GM10248 (cell line): ENCODE measurements at places on chromosomes 7 and 10.

GRCh38 chr7:91434836-91435235, 170.6 kb downstream of the FZD1 start:
- no peak for DNase-seq

DNA sequence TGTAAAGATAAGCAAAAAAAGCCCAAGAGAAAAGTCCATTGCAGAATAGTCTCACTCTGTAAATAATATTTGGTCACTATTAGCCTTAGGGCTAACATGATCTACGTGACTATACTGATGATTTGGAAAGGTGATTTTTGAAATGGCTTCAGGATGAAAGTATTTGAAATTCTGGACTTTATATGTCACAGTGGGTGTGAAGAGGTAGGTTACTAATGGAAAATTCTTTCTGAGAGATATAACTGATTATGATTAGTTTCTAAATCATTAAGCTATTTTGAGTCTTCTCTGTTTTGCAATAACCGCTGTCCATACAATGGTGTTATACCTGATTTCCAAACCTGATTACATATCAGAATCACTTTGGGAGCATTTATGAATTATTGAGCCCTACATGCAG, 20.1 kb upstream of the HBP1 start:
- no peak for DNase-seq

DNA sequence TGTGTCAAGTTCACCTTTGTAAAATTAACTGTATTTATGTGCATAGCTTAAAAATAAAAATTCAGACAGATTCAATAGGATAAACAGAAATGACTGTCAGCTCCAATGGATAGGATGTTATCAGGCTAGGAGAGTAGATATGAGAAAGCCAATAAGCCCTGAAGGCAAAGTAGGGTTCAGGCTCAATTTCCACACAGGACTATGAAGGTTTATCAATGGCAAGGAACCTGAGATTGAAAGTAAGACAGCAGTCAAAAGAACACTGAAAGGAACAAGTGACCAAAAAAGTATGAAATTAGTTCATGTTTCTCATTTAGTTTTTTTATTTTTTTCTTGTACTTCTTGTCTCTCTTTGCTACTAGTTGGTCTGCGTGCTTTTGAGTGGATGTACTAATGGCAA, 121.4 kb downstream of the ELMO1 start:
- DNase-seq = no peak

DNA sequence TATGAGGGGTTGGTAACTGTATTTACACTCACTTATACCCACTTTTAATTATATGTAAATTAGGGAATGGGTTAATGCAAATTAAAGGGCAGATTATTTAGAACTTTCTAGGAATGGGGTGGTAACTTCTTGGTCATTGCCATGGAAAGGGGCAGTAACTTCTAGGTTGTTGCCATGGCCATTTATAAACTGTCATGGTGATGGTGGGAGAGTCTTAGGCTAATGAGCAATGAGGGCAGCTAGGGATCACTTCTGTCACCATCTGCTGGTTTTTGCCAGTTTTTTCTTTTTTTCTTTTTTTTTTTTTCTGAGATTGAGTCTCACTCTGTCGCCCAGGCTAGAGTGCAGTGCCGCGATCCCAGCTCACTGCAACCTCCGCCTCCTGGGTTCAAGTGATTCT, 33.1 kb downstream of the NAPEPLD start:
- no peak for DNase-seq

DNA sequence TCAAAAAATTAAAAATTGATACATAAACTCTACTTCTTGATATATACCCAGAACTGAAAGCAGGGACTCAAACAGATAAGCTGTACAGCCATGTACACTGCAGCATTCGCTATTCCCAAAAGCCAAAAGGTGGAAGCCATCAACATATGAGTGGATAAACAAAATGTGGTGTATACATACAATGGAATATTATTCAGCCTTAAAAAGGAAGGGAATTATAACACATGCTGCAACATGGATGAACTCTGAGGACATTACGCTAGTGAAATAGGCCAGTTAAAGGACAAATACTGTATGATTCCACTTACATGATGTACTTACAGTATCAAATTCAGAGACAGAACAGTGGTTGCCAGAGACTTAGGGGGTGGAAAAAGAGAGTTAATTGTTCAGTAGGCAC, 8.1 kb downstream of the TMEM209 start:
- DNase-seq = no peak

- no peak for DNase-seq
Observed at GRCh38 chr10:133474027-133474426, 20.3 kb downstream of the SCART1 start.

DNA sequence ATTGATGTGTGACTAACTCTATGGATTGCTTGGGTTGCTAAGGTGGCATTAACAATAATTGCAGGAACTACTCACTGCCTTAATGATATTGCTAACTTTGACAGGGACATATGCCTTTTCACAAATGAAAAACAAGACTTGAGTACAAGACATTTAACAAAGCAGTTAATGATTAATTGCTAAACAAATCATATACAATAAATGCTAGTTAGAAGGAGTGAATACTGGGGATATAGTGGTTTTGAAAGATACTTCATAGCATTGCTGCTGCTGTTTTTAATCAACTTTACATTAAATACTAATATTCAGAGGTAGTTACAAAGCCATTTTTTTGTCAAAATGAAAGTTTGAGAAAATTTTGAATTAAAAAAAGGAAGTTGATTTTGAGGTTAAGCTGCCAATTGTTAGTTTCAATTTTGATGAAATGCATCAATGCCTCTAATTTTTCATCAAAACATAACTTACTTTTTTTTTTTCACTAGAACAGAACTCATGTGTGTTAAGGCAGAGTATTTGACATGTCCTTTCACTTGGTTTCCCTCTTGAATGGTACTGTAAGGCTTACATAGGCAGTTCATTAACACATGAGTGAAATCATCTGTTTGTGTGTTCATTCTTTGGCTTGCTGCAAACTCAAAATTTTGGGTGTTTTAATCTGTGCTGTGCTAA, 106.2 kb upstream of the SEMA3D start:
- DNase-seq = no peak

DNA sequence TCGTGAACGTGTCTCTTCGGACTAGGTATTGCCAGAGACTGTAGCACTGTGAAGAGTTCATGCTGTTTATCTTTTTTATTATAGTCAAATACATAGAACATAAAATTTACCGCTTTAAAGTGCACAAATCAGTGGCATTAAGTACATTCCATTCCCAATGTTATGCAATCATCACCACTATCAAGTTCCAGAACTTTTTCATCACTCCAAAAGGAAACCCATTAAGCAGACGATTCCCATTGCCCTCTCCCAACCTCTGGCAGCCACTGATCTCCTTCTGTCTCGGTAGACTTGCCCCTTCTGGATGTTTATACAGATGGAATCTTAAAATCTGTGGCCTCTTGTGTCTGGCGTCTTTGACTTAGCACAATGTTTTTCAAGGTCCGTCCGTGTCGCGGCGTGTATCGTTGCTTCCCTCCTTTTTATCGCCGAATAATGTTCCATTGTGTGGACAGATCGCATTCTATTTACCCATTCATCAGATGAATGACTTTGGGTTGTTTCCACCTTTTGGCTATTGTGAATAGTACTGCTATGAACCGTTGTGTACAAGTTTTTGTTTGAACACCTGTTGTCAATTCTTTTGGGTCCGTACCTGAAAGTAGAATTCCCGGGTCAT, 2.7 kb downstream of the PROSER2 start:
- DNase-seq = no peak

DNA sequence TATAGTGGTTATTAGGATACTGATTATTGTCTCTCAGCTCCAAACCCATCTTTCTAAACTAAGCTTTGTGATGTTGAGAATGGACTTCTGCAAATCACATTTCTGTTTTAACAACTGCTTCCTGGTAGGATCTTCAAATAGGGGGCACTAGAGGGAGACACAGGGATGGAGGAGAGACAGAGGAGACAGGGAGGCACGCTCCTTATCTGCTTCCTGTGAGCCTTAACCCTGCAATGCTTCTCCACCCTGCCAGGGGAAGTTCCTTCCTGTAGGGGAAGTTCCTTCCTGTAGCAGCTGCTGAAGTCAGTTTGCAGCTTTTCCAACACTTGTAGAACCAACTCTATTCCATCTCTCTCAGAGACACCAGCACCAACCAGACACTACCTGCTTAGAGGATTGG, 847.2 kb downstream of the CCSER2 start:
- DNase-seq = no peak

DNA sequence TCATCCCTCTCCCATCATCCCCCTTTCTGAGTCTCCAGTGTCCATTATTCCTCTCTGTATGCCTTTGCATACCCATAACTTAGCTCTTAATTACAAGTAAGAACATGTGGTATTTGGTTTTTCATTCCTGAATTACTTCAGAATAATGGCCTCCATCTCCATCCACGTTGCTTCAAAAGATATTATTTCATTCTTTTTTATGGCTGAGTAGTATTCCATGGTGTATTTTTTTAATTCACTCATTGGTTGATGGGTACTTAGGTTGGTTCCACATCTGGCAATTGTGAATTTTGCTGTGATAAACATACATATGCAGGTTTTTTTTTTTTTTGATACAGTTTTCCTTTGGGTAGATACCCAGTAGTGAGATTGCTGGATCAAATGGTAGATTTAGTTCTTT, 40.4 kb downstream of the CCSER2 start:
- no peak for DNase-seq

GRCh38 chr10:90396721-90397120, 461.1 kb downstream of the HTR7 start:
- no peak for DNase-seq

DNA sequence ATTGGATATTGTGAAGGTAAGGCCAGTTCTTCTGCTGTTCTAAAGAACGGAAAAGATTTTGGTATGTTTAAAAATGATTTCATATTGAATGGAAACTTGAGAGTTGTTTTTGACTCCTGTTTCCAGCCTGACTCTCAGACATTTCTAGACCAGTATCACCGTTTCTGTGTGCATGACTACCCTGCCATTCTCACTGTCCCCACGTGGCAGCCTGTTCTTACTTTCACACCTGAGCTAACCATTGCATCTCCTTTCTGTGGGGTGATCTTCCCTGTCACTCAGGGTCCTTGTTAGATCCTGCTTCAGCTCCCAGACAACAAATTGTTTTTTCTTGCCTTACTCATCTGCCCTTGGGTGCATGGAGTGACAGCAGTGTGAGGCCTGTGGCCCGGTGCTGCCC, 38.9 kb downstream of the GLRX3 start:
- DNase-seq = no peak

DNA sequence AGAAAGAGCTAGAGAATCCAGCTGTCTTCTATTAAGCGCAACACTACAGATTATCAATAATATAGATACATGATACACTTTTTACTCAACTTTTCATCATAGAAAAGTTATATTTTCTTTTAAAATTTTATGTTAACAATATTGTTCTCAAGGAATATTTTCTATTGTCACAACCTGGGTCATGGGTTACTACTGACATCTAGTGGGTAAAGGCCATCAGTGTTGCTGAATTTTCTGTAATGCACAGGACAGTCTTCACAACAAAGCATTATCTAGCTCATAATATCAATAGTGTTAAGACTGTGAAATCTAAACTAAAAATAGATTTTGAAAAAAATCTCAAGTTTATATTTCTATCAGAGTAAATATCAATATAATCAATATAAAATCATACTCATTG, 209.8 kb downstream of the ZNF33B start:
- no peak for DNase-seq

- DNase-seq = no peak
Observed at GRCh38 chr10:90847436-90847835, 10.4 kb downstream of the HTR7 start.

DNA sequence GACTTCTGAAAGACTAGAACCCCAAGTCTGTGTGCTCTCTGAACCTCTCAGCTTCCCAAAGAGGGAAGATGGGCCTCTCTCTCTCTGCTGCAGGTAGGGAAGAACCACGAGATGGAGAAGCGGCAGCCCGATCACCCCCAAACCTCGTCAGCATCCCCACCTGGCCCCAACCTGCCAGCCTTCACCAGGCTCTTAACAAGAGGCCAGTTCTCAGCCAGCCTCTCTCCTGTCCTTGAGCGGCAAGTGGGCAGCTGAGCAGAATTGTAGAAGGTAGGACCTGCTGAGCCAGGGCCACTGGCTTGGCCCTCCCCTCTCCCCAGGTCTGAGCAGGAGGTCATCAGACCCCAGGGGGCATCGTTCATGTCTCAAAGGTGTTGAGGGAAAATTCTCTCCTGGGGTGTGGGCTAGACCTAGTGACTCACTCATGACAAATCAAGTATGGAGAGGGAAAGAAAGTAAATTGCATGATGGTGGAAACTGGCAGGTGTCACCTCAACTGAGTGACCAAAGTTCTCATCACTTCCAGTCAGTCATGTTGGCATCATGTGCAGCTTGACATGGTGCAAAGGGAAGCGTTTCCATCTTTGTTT, 92.0 kb upstream of the GPR26 start:
- no peak for DNase-seq

DNA sequence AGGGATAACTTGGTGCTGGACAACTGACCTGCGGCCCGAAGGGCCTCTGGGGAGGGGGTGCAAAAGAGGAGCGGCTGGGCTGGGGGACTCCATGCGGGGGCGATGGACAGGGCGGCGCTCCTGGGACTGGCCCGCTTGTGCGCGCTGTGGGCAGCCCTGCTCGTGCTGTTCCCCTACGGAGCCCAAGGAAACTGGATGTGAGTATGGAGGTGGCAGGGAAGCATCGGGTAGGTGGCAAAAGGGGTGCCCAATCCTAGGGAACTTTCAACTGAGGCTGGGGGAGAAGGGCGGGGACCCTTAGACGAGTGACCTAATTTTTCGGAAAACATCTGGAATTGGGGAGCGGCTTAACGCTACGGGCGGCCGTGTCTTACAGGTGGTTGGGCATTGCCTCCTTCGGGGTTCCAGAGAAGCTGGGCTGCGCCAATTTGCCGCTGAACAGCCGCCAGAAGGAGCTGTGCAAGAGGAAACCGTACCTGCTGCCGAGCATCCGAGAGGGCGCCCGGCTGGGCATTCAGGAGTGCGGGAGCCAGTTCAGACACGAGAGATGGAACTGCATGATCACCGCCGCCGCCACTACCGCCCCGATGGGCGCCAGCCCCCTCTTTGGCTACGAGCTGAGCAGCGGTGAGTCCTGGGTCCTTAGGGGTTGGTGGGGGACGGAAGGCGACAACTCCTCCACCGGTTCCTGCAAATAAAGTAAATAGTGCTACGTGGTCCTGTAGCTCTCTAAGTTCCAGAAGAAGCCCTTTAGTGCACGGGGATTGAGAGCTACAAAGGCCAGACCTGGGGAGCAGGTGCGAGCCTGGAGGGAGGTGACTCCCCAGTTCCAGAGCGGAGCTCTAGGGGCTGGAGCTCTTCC, 622 bp downstream of the WNT16 start:
- DNase-seq = peak; percentile 50

GRCh38 chr7:15862781-15863165, 176.3 kb upstream of the MEOX2 start:
- DNase-seq = no peak

DNA sequence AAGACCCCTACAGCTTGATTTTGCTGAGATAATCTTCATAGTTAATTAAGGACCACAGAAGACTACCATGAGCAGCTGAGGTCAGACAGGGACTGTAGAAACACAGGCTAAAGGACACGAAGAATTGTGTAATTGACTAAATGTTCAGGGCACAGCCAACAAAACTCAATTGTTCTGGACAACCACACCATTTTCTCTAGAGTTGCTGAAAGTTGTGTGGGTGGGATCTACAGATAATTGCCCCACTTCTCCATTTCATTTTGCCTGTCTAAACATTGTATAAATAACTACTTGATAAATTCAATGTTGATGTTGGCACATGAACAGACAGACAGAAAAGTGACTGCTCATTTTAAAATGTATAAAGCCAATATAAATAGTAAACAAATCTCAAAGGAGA, 39.0 kb upstream of the SLC16A12 start:
- no peak for DNase-seq

GRCh38 chr7:3307435-3307834, 6.4 kb downstream of the SDK1 start:
- DNase-seq = no peak
